ENCODE measurements at places on chromosomes 1 and 21. TPM values are rescaled to one million over a fixed set of nuclear protein-coding genes. Genes with fewer than 3 reads are reported as not detected.

Gene LINGO4
- total RNA-seq, result not detected

Gene MACF1
- total RNA-seq, result 592 TPM

Gene CRP
- total RNA-seq, result 0.09 TPM

Gene CLCA4
- not detected for total RNA-seq

Gene CYP4A11
- not detected for total RNA-seq

Gene PLA2G2C
- not detected for total RNA-seq

Gene C1orf87
- not detected for total RNA-seq

Gene CD1B
- total RNA-seq, result not detected
